Pulmonary artery endothelial cell (primary cell): ENCODE measurements at places on chromosomes 13 and 19.

DNA sequence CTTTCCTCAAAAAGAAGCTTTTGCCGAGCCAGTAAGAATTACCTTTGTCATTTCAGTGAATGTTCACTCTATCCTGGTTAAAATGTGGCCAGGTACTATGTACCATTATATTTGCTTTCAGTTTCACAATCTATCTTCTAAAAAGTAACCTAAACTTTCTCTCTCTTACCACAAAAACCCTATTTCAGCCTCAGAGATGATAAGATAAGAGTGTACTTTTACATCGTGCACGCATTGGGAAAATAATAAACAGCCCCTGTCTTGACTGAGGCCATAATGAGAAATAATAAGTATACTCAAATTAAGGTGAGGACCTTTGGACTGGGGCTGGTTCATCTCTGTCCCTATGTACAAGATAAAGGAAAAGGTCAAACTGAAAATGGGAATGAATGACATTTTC lies 77.7 kb downstream of the ZNF726 start:
- DNase-seq, result no peak

GRCh38 chr13:69720278-69720983 lies 387.2 kb upstream of the ATXN8OS start:
- no peak for DNase-seq

DNA sequence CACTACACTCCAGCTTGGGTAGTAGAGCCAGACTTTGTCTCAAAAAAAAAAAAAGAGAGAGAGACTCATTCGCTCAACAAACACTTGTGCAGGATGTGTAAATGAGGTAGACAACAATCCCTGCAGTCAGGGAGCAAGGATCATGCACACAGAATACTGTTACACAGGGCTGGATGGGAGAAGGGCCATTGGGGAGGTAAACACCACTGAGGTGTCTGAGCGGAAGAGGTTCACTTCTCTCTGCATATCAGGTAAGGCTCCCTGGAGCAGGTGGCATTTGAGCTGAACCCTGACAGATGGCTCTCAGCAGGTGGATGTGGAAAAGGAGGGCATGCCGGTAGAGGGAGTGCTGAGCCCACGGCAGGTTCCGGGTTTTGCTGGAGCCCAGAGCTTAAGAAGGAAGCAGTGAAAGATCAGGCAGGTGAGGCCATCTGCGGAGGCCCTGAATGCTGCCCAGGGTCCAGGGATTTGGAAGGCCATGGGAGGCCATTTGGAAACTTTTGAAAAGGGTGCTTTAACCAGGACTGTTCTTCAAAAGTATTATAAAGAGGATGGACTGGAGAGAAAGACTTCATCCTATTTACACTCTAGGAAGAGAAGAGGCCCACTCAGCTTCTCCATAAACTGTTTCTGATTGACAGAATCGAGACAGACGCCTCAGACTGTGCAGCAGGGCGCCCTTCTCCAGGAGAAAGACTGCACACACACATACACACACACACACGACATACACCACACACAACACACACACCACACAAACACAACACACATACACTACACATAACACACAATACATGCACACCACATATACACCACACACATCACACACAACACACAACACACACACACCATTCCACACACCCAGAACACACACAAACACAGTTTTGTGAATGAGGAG lies 199.4 kb downstream of the USP12 start:
- DNase-seq, result no peak

DNA sequence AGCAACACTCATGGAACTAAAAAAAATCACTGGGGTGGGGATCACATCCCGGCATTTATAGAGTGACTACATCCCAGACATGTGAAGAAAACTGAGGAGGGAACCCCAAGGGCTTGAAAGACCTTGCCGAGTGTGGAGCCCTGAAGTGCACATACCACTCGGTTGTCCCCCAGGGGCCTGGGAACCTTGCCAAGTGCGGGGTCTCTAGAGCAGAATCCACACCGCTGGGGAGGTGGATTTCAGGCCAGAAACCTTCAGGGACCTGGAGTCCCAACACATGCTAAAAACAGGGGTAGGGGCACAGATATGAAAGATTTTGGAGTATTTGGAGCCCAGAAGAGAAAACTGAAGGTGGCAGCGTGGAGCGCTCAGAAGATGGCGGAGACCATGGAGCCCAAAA lies 35.2 kb downstream of the ERICH4 start:
- no peak for DNase-seq

DNA sequence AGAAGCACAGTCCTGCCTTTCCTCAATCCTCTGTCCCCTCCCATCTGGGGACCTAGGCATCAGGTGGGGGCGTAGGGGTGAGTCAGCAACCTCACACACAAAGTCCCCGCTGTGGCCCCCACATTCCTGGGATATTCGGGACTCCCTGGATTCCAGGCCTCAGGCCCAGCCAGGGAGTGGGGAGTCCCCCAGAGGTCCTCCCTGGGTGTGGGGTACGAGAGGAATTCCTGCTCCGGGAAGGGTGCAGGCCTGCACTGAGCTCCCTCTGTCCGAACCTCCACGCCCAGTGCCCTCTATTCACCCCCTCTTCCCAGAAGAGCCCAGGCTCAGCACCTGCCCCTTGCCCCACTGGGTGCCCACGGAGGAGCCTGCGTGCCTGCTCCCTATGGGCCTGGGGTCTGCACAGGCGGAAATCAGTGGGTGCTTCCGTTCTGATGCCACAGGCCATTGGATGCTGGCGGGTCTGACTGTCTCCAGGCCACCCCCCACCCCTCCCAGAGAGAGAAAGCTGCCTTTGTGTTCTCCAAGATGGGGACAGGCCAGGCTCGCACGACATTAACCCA lies 3.4 kb downstream of the CADM4 start:
- DNase-seq, result no peak

DNA sequence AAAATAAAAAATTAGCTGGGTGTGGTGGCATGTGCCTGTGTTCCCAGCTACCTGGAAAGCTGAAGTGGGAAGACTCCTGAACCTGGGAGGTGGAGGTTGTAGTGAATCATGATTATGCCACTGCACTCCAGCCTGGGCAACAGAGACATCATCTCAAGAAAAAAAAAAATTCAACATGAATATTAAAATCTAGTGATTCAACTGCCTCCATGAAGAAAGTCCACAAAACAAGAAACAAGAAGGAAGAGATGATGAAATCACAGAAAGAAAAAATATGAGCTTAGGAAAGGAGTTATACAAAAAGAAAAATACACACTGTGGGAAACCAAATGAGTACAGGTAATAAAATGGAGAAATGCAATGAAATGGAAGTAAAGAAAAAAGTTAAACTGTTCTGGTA lies 99.6 kb upstream of the SIAH3 start:
- no peak for DNase-seq

GRCh38 chr13:109746364-109746763 lies 40.0 kb downstream of the IRS2 start:
- DNase-seq, result no peak

DNA sequence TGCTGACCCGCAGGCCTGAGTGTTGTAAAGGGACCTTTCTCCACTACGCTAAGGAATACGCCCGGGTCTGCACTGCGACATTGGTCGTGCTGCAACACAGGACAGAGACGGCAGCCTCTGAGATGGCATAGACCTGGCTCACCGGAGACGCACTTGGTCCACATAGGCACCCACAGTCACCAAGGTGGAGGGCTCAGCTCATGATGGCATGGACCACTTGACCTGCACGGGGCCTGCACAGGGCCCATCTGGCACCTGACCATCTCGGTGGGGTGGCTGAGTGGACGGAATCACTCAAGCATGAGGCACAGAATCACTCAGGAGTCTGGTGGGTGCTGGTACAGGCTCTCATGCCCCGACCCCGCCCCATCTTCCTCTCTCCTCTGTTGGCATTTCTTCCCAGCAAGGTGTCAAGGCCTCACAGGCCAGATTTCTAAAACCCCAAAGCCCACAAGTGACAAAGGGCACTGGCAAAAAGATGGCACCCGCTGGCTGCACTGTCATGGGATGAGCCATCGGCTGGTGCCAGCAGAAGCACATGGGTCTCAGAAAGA lies 45.9 kb downstream of the TSHZ3 start:
- no peak for DNase-seq

GRCh38 chr13:100129605-100130004 lies 40.7 kb downstream of the PCCA start:
- DNase-seq, result peak; percentile 5

DNA sequence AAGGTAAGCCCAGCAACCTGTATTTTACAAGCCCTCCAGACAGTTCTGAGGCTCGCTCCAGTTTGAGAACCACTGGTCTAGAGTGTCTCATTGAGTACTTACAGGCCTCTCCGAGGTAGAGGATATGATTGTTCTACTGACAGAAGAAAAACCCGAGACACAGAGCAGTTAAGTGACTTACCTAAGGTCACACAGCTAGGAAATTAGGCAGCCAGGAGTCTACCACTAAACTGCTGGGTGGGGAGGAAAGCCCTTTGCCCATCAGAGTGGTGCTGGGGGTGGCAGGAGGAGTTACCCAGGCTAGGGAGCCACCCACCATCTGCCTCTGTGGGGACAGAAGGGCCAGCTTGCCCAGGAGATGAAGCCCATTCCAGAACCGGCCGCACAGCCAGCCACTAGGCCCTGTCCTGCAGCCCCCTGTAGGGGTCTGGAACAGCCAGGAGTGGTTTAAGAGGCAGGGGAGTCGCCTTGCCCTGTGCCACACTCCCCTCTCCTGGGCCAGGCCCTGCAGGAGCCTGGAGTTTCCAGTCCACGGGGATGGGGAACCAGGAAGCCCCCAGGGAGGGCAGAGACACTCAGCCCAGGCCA lies 703 bp downstream of the RASGRP4 start:
- no peak for DNase-seq

- DNase-seq, result no peak
Observed at GRCh38 chr19:10424011-10424637, 3.8 kb downstream of the PDE4A start.

DNA sequence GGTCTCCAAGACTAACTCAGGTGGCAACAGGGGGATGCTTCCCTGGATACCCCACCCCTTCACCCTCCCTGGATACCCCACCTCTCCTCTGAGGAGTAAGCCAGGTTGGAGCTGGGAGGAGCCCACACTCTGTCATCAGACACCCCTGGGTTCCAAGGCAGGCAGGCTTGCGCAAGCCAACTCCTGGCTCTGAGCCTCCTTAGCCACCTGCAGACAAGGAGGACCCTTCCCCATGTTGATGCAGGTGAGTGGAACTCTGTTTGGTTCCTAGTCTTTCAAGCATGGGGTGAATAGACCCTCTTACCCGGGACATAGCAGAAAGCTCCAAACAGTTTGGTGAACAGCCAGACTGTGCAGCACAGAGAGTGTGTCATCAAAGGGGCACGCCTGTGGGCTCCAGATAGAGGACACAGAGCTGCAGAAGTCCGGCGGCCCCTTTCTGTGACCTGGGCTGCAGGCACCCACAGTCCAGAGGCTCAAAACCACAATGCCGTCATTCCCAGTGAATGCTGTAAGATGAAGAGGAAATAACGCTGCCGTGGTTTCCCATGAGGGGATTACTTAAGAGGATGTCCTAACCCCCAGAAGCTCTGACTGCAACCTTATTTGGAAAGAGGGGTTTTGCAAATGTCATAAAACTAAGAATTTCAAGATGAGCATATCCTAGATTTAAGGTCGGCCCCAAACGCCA lies 12.1 kb upstream of the HAS1 start:
- DNase-seq, result no peak

DNA sequence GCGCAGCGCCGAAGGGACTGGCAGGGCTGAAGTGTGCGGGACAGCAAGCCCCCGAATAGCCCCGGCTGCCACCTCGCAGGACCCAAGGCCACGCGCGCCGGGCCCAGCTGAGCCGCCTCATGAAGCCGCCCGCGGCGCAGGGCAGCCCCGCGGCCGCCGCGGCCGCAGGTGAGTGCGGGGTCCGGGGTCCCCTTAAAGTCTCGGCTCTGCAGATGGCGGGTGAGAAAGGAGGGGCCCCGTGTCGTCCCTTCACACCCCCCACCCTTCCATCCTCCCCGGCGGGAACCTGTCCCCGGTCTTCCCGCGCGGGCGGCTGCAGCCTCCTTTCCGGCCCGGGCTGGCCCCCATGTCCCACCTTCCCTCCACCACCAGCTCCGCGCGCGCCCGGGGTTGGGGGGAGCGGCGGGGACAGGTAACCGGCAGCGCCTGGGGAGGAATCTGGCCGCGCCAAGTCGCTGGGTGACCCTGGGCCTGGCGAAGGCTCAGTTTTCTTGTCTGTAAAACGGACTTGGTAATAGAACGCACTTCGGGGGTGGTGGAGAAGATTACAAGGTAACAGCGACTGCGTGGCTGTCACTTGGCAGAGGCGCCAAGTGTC lies 338 bp downstream of the RGCC start:
- no peak for DNase-seq

DNA sequence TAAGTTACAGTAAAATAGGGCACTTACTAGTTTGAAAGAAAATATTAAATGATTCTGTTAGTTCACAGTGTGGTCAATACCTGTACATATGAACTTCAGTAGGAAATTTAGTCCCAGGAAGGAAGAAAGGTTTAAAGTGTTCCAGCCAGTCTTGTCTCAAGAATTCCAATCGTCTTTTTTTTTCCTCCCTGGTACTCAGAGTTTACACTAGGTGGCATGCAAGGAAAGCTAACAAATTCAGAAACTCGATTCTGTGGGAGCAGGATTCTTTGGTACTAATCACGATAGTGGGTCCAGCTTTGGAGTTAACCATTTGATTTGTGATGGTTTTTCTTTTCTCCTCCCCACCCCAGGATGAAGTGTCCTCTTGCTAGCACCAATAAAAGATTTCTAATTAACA lies 43.6 kb downstream of the POLR1D start:
- DNase-seq, result no peak

DNA sequence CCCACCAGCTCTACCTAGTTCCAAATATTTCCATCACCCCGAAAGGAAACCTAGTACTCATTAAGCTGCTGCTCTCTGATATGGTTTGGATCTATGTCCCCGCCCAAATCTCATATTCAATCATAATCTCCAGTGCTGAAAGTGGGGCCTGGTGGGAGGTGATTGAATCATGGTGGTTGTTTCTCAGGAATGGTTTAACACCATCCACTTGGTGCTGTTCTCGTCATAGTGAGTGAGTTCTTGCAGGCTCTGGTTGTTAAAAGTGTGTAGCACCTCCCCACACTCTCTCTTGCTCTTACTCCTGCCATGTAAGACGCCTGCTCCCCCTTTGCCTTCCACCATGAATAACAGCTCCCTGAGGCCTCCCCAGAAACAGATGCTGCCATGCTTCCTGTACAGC lies 43.4 kb upstream of the MED4 start:
- DNase-seq, result no peak

DNA sequence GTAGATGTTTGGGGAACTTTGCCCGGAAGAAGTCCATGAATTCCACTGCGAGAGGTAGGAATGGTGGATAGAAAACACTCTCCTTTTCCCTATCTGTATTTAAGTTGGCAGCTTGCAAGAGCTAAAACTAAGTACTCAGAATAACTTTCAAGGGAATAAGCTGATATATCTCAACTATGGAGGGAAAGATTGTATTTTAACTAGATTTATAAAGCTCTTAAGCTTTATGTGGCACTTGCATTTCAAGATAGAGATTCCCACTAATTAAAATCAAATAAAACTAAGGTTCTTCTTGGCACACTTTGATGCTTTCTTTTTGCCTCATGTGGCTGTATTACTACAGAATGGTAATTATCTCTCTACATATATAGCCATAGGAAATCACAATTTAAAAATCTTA lies 149.7 kb upstream of the STARD13 start:
- no peak for DNase-seq

- DNase-seq, result peak; percentile 27
Observed at GRCh38 chr13:20997301-20998161, 63.9 kb downstream of the LATS2 start.

GRCh38 chr19:9828551-9829063 lies 889 bp downstream of the UBL5 start:
- no peak for DNase-seq
